ENCODE measurements at places on chromosomes 16 and 17. TPM values are rescaled to one million over a fixed set of nuclear protein-coding genes. Genes with fewer than 3 reads are reported as not detected.

DNA sequence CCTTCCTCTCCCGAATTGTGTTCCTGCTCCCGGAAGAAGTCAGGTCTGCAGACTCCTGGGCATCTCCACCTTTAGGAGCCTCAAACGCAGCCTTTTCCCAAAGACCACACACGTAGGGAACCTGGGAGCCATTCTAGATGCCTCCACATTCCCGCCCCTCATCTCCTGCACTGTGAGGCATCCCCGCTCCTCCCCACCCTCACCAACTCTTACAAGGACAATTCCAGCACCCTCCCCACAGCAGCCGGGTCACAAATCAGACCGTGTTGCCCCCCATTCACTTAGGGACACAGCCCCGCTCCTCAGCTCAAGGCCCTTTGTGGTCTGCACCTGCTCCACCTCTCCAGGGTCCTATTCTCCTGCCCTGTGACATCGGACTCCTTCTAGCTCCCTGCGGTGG is 49.6 kb downstream of the ABR start:
- DNase-seq: no peak

DNA sequence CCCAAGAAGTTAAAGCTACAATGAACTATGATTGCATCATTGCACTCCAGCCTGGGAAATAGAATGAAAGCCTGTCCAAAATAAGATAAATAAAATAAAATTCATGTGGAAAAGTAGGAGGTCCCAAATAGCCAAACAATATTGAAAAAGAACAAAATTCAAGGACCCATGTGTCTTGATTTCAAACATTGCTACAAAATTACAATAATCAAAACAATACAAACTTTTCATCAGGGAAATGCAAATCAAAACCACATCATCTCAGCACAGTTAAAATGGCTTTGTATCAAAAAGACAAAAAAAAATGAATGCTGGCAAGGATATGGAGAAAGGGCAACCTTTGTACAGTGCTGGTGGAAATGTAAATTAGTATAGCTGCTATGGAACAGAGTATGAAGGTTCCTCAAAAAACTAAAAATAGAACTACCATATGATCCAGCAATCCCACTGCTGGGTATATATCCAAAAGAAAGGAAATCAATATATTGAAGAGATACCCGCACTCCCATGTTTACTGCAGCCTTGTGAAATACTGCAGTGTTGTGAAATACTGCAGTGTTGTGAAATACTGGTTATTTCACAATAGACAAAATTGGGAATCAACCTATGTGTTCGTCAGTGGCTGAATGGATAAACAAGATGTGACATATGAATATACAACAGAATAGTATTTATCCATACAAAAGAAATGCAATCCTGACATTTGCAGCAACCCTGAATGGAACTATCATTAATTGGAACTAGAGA is 24.5 kb upstream of the ZNF287 start:
- DNase-seq: no peak

DNA sequence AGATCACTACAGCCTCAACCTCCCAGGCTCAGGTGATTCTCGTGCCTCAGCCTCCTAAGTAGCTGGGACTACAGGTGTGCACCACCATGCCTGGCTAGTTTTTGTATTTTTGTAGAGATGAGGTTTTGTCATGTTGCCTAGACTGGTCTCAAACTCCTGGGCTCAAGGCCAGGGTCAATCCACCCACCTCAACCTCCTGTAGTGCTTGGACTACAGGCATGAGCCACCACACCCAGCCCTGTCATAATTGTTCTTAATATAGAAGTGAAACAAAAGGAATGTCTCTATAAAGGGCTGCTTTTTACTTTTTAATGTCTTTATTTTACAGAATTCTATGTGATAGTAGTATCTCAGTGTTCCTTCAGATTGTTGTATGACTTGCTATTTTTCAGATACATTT is 345.2 kb upstream of the TBX2 start:
- no peak for DNase-seq

DNA sequence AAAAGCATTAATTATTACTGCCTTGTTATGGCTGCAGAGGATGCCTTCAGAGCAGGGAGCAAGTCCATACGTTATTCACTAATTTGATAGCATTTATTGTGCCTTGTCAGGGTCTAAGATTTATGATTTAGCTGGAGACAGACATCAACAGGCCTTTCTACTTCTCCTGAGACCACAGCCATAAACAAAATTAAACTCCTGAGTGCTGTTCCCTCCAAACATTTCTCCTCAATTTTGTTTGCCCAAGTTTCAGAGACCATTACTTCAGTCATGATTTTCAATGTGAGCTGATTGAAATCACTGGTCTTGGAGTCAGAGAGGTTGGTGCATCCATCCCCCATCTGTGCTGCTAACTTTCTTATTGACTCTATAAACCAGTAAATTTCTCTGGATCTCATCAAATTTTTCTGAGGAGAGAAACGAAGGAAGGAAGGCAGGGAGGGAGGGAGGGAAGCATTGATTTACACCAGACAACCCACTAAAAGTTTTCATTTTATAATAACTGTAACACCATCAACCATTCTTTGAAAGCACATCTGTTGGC is 423.6 kb upstream of the CDH11 start:
- no peak for DNase-seq

- no peak for DNase-seq
Observed at GRCh38 chr17:48308581-48308980, 121.4 kb downstream of the SKAP1 start.

DNA sequence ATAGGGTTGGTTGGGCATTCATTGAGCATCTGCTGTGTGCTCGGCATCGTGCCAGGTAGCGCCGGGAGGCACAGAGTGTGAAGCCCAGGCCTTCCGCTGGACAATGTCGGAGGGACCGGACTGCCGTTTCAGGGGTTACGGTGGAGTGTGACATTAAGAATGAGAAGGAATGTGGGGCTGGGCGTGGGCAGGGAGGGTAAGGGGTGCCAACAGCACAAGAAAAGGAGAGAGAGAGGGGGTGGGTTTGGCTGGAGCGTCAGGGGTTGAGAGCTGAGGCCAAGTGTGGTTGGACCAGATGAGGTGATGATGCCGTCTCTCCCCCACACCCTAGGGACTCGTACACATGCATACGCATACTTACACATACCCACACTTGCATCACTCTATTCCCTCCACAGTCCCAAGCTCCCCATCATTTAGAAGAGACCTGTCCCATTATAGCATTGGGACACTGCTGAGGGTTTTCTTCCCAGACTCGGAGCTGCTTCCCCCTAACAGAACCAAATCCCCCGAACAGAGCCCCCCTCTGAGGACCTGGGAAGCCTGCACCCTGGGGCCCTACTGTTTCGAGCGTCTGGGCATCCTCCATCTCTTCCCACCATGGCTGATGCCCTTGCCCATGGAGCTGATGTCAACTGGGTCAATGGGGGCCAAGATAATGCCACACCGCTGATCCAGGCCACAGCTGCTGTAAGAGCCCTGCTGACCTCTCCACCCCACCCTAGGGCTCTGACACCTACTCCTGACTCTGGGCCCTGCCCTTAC is 3.3 kb upstream of the KCTD11 start:
- DNase-seq: no peak

GRCh38 chr17:79618383-79619067 is 7.7 kb upstream of the RBFOX3 start:
- no peak for DNase-seq

DNA sequence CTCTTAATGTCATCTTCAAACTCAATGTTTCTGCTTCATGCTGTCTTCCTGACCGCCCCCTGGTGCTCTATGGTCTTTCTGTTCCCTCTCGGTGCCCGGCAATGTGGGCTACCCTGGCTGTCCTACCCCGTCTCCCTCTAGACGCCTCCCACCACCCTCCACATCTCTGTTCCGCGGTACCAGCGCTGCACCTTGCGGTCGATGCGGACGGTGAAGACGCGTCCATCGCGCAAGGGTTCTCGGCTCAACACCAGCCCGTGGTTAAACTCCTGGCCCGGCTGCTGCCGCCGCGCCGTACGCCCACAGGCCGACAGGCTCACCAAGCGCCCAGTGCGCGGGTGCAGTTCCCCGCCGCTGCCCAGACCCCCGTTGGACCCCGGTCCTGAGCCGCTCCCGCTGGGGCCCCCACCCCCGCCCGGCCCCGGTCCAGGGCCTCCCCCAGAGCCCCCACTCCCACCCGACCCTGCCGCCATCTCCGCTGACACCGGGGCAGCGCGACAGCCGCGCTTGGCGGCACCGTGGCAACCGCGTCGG is at the start of gene NEURL4:
Gene NEURL4, minus strand, starts transcription at position 496 of the 534 bp plus-strand sequence. Its CDS starts 23 bp downstream, at position 473.
- no peak for DNase-seq

DNA sequence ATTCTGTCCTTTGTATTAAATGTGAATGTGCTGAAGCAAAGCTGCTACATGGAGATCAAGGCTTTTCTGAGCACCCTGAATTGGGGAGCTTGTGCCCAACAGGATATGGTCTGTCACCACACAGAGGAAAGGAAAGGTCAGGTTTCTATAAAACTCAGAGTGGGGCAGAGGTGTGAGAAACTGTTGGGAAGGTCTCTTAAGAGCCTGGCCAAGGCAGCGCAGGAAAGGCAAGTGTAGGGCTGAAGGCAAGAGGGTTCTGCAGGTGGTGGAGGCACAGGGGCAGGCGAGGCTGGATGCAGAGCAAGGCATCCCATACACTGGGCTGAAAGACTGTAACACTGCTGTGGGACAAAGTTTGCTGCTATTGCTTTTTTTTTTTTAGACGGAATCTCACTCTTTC is 8.1 kb downstream of the COX6A2 start:
- no peak for DNase-seq

GRCh38 chr17:49341356-49341755 is 20.7 kb downstream of the ZNF652 start:
- DNase-seq: no peak

GRCh38 chr16:10760858-10761257 is 17.2 kb downstream of the NUBP1 start:
- no peak for DNase-seq

DNA sequence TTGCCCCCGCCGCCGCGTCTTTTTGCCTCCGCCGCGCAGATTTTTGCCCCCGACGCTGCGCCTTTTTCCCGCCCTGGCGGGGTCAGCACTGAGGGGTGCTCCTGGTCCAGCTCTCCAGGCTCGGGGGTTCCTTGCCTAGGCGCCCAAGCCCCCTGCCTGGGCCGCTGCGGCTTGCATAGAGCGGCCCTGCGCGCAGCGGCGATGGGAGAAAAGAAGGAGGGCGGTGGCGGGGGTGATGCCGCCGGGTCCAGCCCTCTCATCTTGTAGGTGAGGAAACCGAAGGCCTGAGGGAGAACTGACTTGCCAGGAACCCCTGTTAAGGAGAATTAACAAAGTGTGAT is 330.8 kb upstream of the WSB1 start:
- DNase-seq: no peak

DNA sequence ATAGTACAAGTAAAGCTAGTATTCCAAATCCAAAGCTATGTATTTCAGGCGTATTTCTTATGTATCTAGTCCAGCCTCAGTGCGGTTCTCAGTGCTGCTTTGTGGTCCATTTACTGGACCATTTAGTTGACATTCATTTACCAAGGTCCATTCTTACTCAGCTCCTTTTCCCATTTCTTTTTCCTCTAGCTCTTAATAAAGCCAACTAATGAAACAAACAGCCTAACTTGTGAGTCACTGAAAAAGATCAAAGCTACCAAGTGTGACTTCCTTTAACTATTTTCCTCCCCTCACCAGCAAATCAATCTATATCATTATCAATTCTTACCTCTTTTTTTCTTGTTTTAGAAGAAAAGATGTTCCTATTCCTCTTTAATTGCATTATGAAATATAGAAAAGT is 64.0 kb downstream of the CYB561 start:
- DNase-seq: no peak

DNA sequence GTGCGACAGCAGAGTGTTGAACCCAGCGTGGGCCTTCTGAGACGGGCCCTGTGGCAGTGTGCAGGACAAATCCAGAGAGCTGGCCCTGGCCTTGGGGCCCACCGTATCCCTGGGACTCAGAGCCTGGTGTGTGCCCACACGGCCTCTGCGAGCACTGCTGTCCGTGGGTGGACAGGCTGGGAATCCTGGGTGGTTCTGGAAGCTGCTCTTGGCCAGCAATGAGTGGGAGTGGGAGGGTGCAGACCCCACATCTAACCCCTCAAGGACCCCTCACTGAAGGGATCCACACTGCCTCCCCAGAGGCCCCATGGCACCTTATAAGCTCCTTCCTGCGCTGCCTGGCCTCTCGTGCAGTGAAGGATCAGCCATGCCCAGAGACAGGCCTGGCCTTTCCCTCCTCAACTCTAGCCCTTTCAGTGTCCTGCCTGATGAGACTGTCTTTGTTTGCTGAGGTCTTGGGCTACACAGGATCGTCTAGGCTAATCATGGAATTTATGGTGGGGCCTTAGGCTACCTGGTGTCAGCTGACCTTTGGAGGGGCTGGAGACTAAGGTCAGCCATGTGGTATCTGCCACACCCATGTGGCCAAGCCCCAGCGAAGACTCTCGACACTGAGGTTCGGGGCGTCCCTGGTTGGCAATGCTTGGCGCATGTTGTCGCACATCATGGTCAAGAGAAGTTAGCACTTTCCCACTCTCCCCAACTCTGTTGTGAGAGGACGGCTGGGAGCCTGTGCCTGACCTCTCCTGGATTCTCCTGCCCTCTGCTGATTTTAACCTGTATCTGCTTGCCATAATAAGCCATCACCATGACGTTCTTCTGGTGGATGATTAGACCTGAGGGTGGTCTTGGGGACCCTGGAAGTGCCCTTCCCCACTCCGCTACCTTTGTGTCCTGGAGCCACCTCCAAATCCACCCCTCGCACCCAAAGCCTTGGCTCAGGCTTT is 16.4 kb upstream of the GINS2 start:
- no peak for DNase-seq

DNA sequence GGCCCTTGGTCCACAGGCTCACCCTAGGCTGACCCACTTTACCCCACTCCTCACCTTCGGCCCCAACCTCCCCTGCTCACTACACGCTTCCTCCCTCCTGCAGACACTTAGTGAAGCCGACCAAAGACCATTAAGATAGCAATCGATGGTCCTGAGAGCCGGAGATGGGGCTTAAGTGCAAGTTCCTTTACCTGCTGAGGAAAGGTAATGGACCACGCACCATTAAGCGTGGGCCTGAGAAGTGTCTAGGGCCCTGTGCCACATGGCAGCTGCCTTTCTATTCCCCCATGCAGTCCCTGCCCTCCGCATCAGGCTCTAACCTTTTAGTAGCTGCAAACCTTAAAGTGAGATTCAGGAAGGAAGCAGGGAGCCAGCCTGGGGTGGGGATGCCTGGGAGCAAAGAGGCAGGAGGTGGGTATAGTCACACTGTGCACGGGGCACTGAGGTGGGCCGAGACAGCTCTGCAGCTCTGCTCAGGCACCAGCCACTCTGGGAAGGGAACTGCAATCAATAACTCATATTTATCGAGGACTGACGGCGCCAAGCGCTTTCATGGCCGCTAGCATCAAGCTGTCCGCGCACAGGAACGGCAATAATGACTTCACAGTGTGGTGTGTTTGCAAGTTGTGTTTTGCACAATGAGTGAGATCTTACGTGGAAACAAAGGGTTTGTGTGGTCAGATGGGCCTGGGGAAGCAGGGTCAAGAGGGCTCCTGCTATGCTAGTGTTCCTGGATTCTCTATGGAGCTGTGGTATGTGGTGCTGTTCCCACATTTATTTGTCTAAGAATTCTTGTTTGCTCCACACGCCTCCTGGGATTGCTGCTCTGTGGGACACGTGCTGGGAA is 84.9 kb upstream of the CDC42EP4 start:
- no peak for DNase-seq

GRCh38 chr16:6926762-6927161 is 405.9 kb upstream of the RBFOX1 start:
- DNase-seq: no peak

FKBP10 gene
- 160 TPM for polyA plus RNA-seq

UMOD gene
- 156 TPM for polyA plus RNA-seq

INPP5K gene
- 19.2 TPM for polyA plus RNA-seq

SEC14L1 gene
- polyA plus RNA-seq: 90.1 TPM

CNTD1 gene
- 1.3 TPM for polyA plus RNA-seq

DNAAF8 gene
- 2.4 TPM for polyA plus RNA-seq

TBC1D3E gene
- polyA plus RNA-seq: not detected

MRM3 gene
- polyA plus RNA-seq: 20.8 TPM

GNGT2 gene
- 1.2 TPM for polyA plus RNA-seq

KPNA2 gene
- 112 TPM for polyA plus RNA-seq

CKLF gene
- polyA plus RNA-seq: 36.7 TPM
